ENCODE measurements at places on chromosomes 2 and 18. TPM values are rescaled to one million over a fixed set of nuclear protein-coding genes. Genes with fewer than 3 reads are reported as not detected.

CAD gene
- 42.7 TPM for total RNA-seq

SLC16A14 gene
- 0.11 TPM for total RNA-seq

DNA sequence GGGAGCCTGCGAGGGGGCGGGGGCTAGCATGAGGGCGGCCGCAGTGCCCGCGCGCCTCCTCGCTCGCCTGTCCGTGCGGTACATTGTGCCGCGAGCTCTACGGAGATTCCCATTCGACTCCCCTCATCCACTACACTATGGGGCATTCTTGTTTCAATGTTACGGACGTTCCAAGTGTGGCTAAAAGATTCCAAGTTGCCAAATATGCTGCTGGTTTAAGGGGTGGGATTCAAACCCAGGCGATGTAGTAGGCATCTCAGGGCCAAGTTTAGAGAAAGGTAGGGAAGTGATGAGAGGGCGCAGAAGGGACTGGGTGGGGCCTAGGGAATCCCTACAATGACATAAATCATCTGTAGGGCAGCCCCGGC lies 10.0 kb upstream of the CRYBA2 start:
- no peak for DNase-seq

GRCh38 chr2:240199133-240199870 lies 58.8 kb upstream of the OTOS start:
- no peak for DNase-seq

TUBB8B gene
- not detected for total RNA-seq

TOGARAM2 gene
- total RNA-seq = 0.75 TPM

DNA sequence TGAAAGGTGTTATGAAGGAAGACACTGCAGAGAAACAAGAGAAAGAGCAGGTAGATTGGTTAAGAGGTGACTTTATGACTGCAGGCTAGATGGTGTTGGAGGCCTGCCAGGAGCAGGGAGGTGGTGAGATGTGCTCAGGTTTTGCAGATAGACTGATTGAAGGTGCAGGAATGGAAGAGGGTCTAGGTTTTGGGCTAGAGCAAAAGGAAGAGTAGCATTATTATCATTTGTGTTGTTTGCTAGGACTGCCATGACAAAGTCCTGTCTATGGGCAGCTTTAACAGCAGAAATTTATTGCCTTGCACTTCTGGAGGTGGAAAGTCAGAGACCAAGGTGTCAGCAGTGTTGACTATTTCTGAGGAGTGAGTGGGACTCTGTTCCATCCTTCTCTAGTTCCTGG lies 172.9 kb upstream of the SOX11 start:
- no peak for DNase-seq

GRCh38 chr2:58137221-58137620 lies 90.6 kb downstream of the VRK2 start:
- peak; percentile 65 for DNase-seq

- no peak for DNase-seq
Measured at GRCh38 chr2:219422952-219423534, 4.9 kb downstream of the DES start.

DNA sequence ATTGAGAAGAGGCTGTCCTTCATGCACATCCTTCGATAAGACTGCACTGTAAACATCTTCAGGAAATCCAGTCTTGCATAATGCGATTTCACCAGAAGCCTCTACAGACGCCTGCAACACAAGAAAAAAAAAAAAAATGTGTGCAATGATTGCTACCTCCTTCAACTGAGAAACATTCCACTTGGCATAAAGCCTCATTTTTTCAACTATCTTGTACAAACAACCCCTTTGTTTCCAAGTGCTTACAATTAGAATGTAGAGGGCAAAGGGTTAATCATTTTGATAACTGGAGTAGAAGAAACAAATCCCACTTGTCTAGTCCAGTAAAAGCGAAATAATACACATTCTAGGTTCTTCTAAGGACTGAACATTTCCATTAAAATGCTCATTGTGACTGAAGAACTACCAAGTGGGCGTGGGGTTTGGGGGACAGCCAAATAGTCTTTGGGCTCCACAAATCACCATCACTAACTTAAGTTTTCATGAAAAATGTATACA lies 29.2 kb downstream of the CDH2 start:
- no peak for DNase-seq

GRCh38 chr2:113227698-113228097 lies 51.0 kb downstream of the PAX8 start:
- DNase-seq = no peak

DNA sequence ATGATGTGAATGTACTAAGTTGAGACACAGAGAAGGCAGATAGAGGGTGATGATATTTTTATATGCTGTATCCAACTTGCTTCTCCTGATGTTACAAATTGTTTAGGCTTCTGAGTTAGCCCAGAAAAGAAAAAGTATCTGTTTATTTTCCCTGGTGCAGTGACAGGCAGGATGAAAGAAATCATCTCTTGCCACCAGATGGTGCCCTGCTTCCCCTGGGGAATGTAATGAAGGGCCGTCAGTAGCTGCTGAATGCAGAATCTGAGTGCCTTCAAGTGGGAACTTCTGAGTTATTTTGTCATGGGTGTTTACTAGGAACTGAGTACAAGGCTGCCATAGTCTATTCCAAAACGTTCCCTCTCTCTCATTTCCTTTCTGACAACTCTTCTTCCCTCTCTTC lies 525.6 kb downstream of the MBD2 start:
- no peak for DNase-seq

GRCh38 chr2:191701696-191702095 lies 23.8 kb downstream of the NABP1 start:
- no peak for DNase-seq

- DNase-seq = no peak
Measured at GRCh38 chr2:85672456-85672855, 4.5 kb upstream of the SFTPB start.

- DNase-seq = no peak
Measured at GRCh38 chr2:67548317-67549201, 151.4 kb downstream of the ETAA1 start.

DNA sequence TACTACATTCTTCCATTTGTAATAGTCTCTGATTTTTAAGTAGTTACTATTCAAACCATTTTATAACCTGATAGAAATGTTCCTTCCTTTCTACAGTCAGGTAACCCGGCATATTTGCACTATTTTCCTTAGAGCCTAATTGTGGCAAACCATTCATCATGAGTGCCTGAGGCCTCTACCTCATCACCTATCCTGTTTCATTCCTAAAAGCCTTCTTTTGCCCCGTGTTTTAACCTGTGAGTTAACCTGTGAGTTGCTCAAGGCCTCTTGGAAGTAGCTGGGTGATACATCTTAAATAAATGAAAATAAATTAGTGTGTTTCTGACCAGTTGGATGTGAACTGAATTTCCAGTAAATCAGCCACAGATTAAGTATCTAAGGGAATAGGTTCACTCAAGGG lies 6.5 kb upstream of the KLHL29 start:
- DNase-seq = no peak

DNA sequence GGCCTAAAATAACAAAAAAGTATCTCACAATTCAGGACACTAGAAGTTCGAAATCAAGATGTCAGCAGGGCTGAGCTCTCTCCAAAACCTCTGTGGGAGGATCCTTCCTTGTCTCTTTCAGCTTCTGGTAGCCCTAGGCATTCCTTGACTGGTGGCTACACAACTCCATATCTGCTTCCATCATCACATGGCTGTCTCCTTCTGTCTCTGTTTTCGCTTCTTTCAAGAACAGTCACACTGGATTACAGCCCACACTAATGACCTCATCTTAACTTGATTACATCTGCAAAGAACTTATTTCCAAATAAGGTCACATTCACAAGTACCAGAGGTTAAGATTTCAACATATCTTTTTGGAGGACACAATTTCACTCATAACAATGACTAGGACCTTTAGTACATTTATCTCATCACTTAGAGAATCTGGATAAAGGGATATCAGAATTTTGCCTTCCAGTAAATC lies 275.2 kb downstream of the IRS1 start:
- DNase-seq = peak; percentile 74

DNA sequence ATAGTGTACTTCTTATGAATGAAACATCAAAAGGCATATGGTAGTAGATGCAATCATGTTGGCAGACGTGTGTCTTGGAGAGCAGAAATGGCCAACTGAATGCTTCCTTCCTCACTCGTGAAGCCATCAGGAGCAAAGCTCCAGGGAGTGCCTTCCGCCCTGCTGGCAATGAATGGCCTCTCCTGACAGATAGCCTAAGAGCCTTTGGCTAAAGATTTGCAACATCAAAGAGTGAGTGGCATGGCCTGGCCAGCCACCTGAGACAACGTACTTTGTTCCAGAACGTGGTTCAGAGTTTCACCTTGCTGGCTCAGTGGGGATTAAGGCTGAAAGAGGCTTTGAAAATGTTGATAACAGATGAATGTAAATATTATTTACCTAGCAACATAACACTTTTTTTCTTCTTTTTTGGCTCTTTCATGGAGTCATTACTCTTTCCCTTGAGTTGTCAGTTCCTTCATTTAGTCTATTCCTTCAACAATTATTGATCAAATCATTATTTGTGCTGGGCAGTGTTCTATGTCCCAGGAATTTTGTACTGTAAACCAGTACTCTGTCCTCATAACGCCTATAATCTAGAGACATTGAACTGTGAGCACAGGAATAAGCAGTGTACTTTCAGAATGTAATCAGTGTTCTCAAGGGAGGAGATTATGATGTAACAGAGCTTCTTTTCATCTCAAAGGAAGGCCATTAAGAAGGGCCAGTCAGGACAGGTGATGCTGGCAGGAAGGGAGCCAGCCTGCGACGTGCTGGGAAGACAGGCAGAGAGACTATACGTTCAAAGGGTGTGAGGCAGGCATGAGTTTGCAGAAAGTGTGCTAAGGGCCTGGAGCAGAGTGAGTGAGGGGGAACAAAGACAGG lies 59.4 kb upstream of the SH3RF3 start:
- DNase-seq = no peak

GRCh38 chr2:49271060-49271606 lies 116.8 kb upstream of the FSHR start:
- DNase-seq = peak; percentile 64

GRCh38 chr2:239285071-239285931 lies 115.5 kb downstream of the HDAC4 start:
- DNase-seq = no peak

RAB27B gene
- total RNA-seq = 30.9 TPM

GRCh38 chr2:211061612-211062296 lies 505.4 kb downstream of the CPS1 start:
- DNase-seq = no peak

DNA sequence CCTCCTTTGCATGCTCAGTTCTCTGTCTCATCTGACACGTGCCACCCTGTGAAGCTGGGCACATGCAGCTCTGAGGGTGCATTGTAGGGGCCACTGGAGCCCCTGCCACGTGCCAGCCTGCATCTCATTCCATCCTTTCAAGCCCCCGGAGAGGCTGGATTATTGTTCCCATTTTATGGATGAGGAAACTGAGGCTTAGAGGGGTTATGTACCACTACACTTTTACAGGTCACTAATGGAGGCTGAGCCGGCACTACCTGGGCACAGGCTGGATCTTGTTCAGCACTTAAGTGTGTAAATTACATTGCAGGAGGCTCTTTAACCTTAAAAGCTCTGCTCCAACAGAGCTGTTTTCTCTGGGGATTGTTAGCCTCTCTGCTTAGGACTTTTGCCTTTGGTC lies 47.5 kb downstream of the KCNIP3 start:
- no peak for DNase-seq

- peak; percentile 1 for DNase-seq
Measured at GRCh38 chr2:139790807-139791752, 1010.9 kb upstream of the NXPH2 start.

NEU2 gene
- total RNA-seq = not detected

DNA sequence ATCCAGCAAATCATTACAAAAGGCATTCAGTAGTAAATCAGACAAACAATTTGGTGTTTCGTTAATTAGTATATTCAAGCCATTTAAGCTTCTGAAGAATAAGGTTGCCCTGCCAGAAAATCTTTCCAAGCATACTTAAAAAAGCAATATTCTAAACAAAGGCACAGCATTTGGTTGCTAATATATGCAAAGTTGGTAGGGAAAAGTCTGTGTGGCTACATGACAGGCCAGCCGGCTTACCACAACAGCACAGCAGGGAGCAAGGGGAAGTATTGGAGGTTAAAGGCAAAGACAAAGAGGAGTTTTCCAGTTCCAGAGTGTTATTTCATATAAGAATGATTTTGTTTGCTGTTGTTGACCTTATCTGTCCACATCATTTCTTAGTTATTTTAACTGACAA lies 282.3 kb downstream of the MBD5 start:
- no peak for DNase-seq

- no peak for DNase-seq
Measured at GRCh38 chr2:40285391-40285790, 166.5 kb downstream of the SLC8A1 start.

SPR gene
- 39.3 TPM for total RNA-seq

DNA sequence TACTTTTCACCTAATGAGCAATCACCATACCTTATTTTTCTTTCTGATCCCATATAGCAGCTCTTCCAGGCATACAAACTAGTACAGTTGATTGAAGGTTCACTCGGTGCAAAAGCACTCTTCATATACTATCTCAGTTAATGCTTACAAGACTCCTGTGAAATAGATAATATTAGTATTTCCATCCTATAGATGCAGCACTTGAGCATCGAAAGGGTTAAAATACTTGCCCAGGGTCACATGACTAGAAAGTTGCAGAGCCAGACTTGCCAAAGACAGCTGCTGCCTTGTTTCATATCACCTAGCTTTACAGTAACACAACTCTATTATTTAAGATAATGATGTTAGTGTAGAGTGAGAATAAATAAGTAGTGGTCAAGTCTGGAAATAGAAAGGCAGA lies 466.0 kb upstream of the TNP1 start:
- no peak for DNase-seq

CRYGD gene
- total RNA-seq = not detected

KCNK3 gene
- total RNA-seq = 0.32 TPM
